B cell (primary cell): ENCODE measurements at places on chromosomes 6 and 20. TPM values are rescaled to one million over a fixed set of nuclear protein-coding genes. Genes with fewer than 3 reads are reported as not detected.

DNA sequence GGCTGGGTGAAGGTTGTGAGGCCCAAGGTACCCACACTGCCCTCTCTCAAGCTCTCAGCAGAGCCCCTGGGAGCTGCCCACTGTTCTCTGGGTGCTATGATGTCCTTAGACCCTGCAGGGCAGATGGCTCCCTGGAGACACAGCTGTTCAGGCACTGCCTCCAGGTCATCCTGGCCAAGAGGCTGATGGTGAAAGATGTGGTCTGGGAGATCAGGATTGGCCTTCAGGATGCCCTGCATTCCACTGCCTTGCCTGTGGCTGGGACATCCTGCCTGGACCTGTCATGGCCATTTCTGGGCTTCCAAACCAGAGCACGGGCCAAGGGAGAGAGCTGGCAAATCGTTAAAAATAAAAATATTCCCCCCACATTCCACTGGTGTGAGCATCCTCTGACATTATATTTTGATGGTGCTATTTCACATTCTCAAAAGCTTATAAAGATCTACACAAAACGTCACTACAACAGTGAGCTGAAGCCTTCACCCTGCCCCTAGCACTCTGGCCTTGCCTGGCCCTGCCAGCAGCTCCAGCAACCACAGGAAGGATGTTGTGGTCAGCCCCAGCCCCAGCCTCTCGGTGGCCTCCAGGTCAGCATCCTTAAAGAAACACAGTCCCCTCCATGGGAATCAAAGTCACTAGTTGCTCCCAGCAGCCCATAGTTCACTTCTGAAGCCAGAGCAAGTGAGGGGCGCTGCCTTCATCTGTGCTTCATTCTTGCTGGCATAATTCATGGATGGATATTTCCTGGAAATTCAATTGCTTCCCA, 13.5 kb upstream of the KCNK16 start:
- no peak for DNase-seq

GRCh38 chr6:32252331-32253009, 28.6 kb upstream of the NOTCH4 start:
- peak; percentile 58 for DNase-seq

DNA sequence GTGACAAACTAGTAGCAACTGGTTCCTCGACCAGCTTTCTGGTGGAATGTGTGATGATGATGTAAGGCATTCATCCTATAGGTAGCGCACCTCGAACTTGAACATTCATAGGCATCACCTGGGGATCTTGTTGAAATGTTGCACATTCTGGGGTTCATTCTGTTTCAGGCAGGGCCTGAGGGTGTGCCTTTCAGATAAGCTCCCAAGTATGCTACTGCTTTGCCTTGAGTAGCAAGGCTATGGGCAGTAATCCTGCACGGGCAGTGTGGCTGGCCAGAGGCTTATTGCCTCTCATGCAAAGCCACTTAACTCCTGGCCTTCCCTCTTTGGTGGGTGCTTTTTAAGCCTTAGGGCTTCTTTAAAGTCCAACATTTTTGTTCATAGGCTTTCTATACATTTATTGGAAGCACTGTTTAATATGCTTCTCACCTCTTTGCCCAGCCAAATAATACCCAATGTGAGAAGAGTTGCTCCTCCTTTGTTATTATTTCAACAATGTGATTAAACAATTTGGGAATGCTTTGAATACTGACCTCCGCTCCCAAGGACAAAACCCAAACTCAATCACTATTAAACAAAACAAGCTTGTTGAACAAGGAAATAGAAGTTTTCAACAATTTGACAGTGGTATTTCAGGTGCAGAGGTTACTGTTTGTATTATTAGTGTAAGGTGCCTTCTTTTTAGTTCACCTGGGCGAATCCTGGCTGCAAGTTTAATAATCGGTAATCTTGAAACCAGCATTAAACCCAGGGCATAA, 57.5 kb downstream of the JARID2 start:
- no peak for DNase-seq

GRCh38 chr6:149433881-149434280, 33.8 kb downstream of the SUMO4 start:
- no peak for DNase-seq

GRCh38 chr20:2299301-2299700, 3.5 kb downstream of the TGM3 start:
- no peak for DNase-seq

- DNase-seq, result no peak
Observed at GRCh38 chr6:106413016-106413415, 52.5 kb downstream of the CRYBG1 start.

GRCh38 chr20:49455691-49456090, 26.8 kb downstream of the KCNB1 start:
- no peak for DNase-seq

The HAO1 gene
- total RNA-seq, result not detected in 2 replicates

The MCM9 gene
- total RNA-seq, result 51.0 and 54.5 TPM in 2 replicates

The MUCL3 gene
- total RNA-seq, result not detected in 2 replicates

DNA sequence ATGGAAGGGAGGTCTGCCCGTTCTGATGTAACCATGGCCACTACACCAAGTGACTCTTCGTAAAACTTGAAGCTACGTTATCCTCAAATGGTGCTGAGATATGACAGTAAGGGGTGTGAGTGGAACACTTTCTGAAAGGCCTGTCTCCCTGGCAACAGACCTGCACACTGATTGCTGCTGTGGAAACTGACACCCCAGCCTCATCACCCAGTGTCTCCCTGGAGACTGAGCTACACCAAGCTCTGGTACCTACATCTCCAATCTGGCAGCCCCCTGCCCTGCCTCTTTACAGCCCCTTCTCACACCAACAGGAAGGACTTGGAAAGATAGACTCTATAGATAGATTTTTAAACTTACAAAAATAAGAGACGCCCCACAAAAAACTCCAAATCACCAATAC, 13.2 kb downstream of the PI16 start:
- DNase-seq, result no peak

The SPATS1 gene
- not detected in 2 replicates for total RNA-seq

GRCh38 chr20:1212023-1212422, 8.8 kb downstream of the C20orf202 start:
- DNase-seq, result no peak

The VGLL2 gene
- not detected in 2 replicates for total RNA-seq

DNA sequence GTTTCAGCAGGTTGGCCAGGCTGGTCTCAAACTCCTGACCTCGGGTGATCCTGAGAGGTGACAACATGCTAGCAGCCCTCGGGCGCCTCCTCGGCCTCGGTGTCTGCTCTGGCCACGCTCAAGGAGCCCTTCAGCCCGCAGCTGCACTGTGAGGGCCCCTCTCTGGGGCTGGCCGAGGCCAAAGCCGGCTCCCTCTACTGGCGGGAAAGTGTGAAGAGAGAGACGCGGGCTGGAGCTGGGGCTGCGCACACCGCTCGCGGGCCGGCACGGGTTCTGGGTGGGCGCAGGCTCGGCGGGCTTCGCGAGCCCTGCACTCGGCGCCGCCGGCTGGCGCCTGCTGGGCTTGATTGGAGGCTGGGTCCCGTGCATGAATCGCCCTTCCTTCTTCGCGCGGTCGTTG, 80.8 kb upstream of the RBM24 start:
- no peak for DNase-seq
